ENCODE measurements at places on chromosomes 1 and 21.

GRCh38 chr1:25844536-25845337 is 14.5 kb downstream of the AUNIP start:
- no peak for DNase-seq

- no peak for DNase-seq
Observed at GRCh38 chr1:160375788-160376524, 9.1 kb downstream of the NHLH1 start.

- DNase-seq, result no peak
Observed at GRCh38 chr1:33446590-33446989, 15.7 kb upstream of the PHC2 start.

DNA sequence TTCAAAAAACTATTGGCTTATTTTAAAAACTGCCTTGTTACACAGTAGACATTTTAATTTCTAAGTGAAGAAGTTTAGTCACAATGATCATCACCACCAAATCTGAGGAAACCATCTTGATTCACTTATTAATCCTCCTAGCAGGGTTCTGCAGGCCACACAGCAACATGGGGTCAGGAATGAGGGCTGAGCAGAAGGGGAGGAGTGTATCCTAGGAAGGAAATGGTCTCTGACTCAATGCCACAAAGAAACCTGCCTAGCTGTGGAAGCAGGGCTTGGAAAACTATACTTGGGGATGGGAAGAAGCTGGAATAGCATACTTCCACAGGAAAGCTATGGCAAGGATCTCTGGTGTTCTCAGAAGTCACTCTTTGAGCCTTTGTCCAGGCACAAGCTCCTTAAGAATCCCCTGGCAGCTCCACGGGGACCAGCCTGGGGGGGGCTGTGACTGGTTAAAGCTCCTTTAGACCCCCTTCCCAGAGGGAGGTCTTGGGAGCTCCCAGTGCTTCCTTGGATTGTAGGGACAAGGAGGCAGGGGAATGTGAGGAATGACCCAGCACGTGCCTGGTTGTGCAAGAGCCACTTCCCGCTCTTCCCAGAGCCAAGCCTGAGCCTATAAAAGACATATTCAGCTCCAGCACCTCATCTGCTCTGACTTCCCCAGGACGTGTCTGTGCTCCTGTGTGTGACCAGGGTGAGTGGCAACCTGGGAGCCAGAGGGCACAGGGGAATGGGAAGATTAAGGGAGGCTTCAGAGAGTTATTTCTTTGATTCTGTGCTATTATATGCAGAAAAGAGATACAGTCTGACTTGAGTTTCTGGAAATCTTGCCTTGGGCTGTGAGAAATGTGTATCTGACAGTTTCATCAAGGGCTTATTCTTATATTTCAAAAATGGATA is at the start of gene LCE2A:
Gene LCE2A, plus strand, starts transcription at position 645 of the 900 bp plus-strand sequence. CDS start 557 bp downstream, outside the sequence.
- no peak for DNase-seq

DNA sequence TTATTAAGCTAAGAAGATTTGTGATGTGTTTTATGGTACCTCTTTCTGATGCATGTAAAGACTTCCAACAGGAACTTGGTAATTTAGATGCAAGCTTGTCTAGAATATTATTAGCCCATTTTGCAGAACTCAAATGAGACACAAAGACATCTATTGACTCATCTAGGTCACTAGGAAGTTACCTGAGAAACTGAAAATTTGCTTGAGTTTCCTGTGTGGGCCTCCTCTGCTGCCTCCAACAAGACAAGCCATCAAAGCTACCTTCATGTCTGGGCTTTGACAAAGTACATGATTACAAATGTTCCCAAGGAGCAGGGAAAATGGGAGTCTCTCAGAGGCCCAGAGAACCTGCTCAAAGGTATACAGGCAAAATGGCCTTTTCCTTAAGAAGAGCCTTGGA is 5.6 kb downstream of the RUNX1 start:
- no peak for DNase-seq

GRCh38 chr1:167704715-167705114 is 17.1 kb upstream of the MPZL1 start:
- DNase-seq, result no peak

GRCh38 chr1:93692983-93693591 is 11.4 kb upstream of the BCAR3 start:
- peak; percentile 88 for DNase-seq

- peak; percentile 84 for DNase-seq
Observed at GRCh38 chr1:39892601-39893595, 8.8 kb downstream of the MYCL start.

- no peak for DNase-seq
Observed at GRCh38 chr1:12246584-12246983, 16.8 kb downstream of the VPS13D start.

DNA sequence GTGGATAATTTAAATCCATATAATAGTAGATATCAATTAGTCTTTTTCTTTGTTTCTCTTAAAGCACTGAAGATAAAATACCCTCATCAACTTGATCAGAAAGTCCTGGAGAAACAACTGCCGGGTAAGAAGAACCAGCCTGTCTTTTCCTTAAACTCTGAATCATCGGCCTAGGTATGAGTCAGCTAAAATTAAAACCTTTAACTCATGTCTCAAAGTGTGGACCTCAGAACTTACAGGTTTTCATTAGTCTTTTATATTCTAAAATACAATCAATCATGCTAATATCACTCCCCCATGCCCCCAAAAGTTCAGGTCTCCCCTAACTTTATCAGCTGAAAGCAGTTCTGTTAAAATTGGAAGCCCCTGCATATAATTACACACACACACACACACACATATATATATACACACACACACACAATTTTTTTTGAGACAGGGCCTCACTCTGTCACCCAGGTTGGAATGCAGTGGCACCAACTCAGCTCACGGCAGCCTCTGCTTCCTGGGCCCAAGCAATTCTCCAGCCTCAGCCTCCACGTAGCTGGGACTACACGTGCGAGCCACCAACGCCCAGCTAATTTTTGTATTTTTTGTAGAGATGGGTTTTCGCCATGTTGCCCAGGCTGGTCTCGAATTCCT is 61.3 kb downstream of the B3GALNT2 start:
- peak; percentile 66 for DNase-seq

- DNase-seq, result no peak
Observed at GRCh38 chr1:11704194-11704529, 12.7 kb downstream of the DRAXIN start.

GRCh38 chr1:204241914-204242313 is 28.1 kb upstream of the GOLT1A start:
- no peak for DNase-seq

GRCh38 chr1:229075716-229076115 is 195.2 kb upstream of the RAB4A start:
- DNase-seq, result no peak

All from RWPE1 (cell line).